ENCODE measurements at places on chromosomes 1 and 21.

DNA sequence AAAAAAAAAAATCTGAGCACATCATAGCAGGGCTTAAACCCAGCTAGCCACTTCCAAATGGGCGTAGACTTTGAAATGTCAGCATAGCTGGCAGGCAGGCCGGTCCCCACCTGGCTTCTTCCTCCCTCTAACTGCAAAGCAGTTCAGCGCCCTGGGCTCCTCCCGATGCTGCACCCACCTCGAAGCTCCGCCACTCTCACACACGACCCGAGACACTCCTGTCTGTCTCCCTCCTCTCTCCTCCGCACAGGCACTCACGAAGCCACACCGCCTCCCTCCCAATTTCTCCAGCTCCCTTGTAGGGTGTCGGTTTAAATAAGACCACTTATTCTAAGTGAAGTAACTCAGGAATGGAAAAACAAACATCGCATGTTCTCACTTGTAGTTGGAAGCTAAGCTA lies 301.3 kb downstream of the NPHP4 start:
- DNase-seq, result no peak

DNA sequence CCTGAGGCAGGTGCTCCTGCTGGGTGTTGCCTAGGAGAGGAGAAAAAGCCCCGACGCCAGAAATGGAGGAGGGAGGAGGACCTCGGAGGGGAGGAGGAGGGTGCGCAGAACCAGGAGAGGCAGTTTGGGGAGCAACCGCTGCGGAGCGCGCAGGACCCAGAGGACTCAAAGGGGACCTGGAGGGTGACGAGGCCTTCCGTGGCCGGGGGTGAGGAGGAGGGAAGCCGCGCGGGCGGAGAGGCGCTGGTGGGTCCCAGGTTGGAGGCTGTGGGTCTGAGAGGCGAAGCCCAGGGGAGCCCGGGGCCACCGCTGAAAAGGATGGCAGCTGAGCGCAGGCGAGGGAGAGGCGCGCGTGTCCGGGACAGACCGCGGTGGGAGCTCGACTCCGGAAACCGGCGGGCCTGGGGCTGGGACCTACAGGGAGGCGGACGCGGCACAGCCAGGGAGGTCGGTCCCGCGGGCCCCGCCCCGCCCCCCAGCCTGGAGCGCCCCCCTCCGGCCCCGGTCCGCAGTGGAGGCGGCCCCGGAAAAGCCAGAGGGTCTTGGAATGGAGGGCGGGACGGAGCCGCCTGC lies 15.1 kb downstream of the RNF223 start:
- no peak for DNase-seq

- no peak for DNase-seq
Observed at GRCh38 chr1:171513743-171514142, 28.4 kb downstream of the PRRC2C start.

GRCh38 chr1:183148599-183148998 lies 37.5 kb upstream of the LAMC2 start:
- DNase-seq, result no peak

DNA sequence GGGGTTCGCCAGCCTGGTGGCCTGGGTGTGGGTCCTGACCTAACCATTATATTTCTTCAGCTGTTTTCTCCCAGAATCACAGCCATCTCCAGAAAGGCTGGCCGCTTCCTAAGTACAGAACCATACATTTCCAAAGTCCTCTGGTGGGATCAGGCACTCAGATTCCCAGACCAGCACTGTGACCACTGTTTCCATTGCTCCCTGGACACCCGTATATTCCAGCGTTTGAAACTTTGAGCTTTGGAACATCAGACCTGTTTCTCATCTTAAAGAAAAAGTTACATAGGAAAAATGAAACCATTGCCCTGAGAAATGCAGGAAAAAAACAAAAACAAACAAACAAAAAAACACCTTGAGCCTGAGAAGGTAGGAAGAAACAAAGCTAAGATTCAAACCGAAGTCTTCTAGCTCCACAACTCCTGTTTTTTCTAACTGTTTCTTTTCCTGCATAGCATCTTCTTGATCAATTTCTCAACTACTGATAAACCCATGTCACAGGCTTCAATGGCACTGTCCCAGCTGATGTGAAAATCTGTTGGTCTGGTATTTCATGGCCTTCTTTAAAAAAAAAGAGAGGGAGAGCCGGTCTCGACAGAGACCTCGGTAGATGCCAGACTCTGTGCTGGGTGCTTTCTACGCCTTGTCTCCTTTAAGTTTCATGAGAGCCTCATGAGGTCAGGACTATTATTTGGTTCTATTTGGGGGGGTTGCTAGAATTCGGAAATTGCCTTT lies 221.3 kb downstream of the TOMM20 start:
- DNase-seq, result no peak

DNA sequence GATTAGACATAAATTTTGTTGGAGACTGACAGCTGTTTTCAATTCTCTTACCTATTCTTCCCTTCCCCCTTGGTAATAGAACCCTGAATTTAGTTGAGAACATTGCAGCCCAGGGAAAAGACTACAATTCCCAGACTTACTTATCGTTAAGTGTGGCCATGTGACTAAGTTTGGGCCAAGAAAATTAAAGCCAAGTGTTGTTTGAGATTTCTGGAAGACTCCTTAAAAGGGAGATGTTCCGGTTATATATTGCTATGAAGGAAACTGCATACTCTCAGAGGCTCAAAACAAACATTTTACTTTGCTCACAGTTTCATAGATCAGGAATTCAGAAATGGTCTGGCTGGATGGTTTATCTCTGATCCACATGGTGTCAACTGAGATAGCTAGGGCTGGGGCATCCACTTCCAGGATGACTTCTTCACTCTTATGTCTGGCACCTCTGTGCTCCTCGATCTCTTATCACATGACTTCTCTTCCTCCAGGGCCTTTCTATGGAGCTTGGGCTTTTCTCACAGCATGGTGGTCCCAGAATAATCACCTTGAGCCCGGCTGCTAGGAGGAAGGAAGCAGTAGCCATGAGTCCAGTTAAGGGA lies 22.4 kb upstream of the CD34 start:
- no peak for DNase-seq

DNA sequence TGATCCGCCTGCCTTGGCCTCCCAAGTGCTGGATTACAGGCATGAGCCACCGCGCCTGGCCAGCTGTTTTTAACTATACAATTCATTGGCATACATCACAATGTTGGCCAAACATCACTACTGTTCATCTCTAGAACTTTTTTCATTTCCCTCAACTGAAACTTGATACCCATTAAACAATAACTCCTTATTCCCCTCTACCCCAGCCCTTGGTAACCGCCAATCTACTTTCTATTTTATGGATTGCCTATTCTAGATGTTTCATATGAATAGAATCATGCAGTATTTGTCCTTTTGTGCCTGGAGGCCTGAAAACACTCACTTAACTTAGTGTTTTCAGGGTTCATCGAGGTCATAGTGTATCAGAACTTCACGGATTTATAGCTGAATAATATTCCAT lies 16.2 kb downstream of the BTF3L4 start:
- no peak for DNase-seq

Measured in NCI-H2107 (cell line).